SW480 (cell line): ENCODE measurements at places on chromosomes 2 and 18.

DNA sequence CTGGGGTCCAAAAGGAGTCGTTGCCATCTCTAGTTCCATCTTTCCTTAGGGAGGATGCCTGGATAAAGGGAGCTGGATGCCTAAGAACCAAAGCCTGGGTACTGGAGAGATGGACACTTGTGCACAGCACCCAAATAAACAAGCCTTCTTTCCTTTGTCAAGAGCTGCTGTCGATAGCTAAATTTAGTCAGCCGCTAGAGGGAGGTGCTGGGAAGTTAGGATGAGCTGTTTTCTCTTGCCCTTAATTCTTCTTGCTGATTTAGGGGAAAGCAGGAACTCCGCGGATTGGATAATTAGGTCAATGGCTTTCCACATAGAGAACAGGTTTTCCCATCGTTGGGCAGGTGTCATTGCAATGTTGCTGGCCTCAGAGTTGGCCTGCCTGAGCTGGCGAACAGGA, 30.9 kb upstream of the SERPINB12 start:
- peak; percentile 33 for DNase-seq

DNA sequence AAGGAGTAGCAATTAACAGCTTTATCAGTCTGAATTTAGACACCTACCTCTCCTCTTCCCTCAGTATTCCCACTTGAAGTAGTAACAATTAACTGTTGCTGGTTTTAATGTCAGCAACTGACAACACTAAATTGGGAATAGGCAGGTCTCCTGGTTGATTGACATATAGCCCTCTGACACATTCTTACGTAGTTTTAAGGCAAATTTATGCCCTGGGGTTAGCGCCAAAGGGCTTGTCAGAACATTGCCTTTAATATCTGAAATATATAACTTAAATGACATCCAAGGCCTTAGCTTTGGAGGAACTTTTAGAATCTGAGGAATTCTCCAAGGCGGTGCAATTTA, 7.4 kb downstream of the ASXL3 start:
- no peak for DNase-seq

GRCh38 chr2:3476321-3476984, 42.9 kb downstream of the ADI1 start:
- no peak for DNase-seq

- no peak for DNase-seq
Observed at GRCh38 chr2:190912726-190913125, 32.1 kb downstream of the GLS start.

DNA sequence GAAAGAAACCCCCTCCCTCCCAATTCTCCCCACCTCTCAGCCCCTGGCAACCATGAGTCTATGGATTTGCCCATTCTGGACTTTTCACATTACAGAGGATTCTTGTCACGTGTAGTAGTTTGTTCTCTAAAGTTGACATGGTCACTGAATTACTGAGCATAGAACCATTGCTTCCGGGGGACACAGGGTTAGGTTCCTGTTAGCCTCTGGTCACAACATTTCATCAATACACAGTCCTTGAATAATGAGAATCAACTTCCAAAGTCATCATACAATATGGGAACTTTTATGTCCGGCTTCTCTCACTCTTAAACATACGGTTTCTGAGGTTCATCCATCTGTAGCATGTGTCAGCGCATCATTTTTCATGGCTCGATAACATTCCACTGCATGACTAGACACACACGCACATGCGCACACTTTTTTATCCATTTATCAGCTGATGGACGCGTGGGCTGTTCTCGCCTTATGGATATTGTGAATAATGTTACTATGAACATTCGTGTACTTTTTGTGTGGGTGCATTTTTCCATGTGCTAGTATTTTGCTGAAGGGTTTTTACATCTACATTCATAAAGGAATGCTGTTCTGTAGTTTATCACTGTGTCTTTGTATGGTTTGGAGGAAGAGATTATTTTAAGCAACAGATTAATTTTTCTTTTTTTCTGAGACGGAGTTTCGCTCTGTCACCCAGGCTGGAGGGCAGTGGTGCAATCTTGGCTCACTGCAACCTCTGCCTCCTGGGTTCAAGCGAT, 48.1 kb downstream of the PARD6G start:
- DNase-seq, result no peak

- no peak for DNase-seq
Observed at GRCh38 chr18:64219517-64219916, 70.6 kb upstream of the LINC00305 start.

- DNase-seq, result no peak
Observed at GRCh38 chr18:66210875-66211274, 393.0 kb downstream of the CDH19 start.

DNA sequence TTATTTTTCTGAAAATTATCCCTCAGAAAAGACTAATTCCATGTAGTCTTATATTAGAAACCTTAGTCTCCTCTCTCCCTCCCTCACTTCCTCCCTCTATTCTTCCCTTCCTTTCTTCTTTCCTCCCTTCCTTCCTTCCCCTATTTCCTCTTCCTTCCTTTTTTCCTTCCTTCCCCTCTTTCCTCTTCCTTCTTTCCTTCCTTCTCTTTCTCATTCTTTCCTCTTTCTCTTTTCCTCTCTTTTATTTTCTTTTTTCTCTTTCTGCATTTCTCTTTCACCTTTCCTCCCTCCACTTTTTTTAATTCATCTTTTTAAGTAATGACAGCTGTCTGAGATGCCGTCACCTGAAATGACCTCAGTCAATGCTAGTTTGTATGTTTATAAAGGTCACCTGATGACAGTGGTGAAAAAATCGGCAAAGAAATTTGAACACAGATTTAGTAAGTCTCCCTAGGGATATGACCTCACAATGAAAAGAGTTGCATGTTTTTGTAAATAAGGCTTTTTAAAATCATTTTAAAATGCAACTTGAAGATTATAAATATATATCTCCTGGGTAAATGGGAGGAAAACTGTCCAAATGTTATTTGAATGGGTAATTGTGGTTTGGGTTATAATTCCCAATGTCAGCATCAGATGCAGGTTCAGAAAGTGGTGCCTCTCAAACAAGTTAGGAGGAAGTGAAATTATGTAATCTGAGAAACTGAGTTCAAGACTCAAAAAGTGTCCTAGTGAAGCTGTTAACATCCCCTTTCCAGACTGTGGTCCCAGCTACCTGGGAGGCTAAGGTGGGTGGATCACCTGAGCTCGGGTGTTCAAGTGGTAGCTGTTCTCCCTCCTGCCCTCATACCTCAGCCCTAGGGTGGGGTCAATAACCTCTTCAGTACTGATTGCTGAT, 90.3 kb upstream of the ST3GAL5 start:
- DNase-seq, result no peak

DNA sequence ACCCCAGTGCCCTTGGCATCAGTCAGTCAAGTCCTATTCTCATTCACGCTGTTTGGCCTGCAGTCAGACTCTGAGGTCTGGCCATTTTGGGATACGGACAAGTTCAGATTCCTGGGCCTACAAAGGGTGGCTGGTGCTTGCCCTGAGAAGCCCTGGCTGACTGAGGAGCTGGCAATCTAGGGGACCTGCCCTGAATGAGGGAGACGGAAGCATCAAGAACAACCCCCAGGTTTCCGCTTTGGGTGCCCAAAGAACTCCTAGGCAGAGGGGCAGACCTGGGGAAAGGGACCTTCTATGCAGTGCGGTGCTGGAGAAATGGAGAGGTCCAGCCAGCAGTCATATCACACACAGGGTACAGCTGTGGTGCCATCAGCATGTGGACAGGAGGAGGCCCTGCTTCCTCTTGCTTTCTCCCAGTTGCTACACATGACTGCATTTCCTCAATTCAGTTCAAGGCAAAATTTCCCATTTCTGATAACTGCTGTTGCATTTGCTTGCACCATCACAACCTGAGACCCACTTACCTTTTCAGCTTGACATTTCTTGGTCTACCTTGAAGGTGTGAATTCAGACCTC, 70.9 kb upstream of the LGALSL start:
- no peak for DNase-seq

- DNase-seq, result no peak
Observed at GRCh38 chr2:144323946-144324345, 196.0 kb downstream of the ZEB2 start.

DNA sequence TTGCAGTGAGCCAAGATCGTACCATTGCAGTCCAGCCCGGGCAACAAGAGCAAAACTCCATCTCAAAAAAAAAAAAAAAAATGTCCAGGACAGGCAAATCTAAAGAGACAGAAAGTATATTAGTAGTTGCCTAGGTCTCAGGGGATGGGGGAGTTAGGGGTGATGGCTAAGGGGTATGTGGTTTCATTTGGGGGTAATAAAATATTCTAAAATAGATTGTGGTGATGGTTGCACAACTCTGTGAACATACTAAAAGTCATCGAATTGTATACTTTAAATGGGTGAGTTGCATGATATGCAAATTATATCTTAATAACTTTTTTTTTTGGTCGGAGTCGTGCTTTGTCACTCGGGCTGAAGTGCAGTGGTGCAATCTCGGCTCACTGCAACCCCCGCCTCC, 34.2 kb upstream of the ACTR2 start:
- no peak for DNase-seq

GRCh38 chr2:171814883-171815282, 79.2 kb downstream of the SLC25A12 start:
- no peak for DNase-seq

GRCh38 chr18:76922107-76922506, 99.8 kb downstream of the ZNF236 start:
- no peak for DNase-seq

- DNase-seq, result no peak
Observed at GRCh38 chr2:149383340-149383739, 53.0 kb downstream of the LYPD6 start.

DNA sequence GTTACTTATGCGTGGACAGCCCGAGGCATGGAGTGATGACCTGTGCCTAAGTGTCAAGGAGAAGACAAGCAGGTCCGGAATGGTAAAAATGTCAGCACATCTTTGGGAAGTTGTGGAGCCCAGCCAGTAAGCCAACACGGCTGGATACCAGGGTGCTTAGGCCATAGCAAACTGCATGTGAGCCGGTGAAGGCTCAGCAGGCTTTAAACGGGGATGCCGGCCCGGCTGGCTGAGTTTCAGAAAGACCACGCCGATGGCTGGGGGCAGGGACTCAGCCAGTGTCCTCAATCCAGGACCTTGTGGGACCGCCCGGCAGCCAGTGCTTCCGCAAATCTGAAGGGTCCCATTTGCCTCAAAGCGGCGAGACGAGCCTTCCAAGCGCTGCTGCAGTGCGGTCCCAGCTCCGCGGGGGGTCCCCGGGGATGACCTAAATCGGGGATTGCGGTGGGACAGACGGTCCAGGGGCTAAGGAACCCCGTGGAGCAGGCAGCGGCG, 946 bp upstream of the AGAP1 start:
- DNase-seq, result no peak

- DNase-seq, result no peak
Observed at GRCh38 chr2:195967336-195967735, 101.3 kb downstream of the DNAH7 start.

DNA sequence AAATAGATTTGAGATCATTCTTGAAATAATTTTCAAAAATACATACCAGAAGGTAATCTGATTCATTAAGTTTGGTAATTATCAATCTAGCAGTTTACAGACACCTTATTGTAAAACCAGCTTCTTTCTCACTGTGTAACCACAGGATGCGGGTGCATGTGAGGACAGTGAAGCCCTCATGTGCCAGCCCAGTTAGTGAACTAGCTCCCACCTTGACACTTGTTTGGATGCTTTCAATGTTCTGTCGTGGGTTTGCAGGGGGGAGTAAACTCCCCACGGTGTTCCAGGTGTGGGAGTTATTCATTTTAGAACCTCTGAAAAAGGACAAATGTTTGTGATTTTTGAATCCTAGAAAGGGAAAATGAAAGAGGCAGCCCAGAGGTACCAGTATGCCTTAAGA, 59.0 kb downstream of the WDSUB1 start:
- no peak for DNase-seq

- no peak for DNase-seq
Observed at GRCh38 chr2:143399631-143400069, 270.4 kb downstream of the ARHGAP15 start.

GRCh38 chr2:30363406-30363805, 83.6 kb upstream of the LCLAT1 start:
- DNase-seq, result peak; percentile 60

- no peak for DNase-seq
Observed at GRCh38 chr2:241379481-241380480, 23.7 kb downstream of the FARP2 start.

DNA sequence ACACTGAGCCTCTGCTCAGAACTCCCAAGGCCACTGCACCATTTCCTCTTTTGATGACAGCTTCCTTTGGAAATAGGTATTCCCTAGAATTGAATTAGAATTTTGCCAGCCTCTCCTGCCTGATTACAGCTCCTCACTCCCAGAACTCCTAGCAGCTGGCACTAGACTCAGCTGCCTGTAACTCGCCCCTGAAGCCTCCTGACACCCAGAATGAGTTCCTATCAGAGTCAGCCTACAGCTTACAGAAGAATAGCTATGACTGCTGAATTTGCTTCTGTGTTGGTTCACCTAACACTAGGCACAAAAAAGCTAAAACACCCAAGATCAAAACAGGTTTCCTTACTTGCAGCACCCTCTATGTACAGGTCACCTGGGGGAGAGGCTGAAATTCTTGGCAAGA, 108.2 kb upstream of the PTPRM start:
- DNase-seq, result no peak

GRCh38 chr2:170550501-170550900, 164.6 kb upstream of the SP5 start:
- no peak for DNase-seq

DNA sequence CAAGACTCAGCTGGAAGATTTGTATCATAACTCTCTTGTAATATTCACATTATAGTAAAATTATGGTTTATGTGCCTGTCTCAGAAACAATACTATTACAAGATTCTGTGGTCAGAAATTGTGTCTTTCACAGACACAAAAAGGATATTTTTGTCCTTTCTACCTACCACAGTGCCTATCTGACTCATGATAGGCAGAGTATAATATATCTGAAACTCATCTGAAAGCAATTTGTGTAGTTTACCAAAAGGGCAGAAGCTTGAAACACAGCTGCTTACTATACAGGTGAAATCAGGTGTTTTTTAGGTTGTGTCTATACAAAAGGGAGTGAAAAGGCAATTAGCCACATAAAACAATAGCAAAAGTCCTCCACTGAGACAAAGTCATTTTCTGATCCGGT, 10.9 kb downstream of the TMEM200C start:
- DNase-seq, result no peak

DNA sequence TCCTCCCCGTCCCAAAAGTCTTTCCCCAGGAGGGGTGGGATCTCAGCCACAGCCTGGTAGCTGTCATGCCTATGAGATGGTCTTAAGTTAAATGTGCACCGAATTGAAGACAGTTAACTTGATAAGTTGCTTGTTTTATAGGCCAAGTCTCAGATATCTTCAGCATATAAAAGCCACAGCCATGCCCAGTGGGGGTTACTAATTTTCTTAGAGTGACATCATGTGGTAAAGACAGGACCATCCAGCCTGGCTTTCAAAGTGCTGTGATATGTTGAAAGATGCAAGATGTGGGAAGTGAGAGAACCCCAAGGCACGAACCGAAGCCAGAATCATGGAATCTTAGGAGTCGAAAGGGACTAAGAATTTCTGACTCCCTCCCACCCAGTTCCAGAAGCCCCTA, 42.1 kb upstream of the FAM124B start:
- DNase-seq, result no peak
